ENCODE measurements at places on chromosomes 3 and 15.

DNA sequence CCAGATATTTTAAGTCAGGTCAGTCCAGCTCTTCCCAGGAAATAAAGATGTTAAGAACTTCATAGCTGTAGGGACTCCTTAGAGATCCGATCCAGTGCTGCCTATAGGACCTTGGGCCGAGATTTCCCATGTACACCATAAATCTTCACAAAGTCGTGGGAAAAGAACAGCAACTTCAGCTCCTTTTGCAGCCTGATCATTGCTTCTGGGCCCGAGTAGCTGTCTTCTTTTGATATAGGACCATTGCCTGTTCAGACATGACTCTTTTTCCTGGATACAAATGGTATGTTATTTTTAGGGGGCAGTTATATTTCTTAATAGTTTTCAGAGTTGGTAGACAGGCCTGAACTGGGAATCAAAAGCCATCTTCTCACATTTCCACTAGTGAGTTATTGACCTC lies 20.5 kb downstream of the IL1RAP start:
- peaks cover 31% of the 10 kb centered on the region for H3K4me1 ChIP-seq
- H3K4me3 ChIP-seq, result no peak overlapping the region
- no peaks in the 10 kb centered on the region for H3K36me3 ChIP-seq
- no peaks in the 10 kb centered on the region for H3K27me3 ChIP-seq
- no peak for DNase-seq

DNA sequence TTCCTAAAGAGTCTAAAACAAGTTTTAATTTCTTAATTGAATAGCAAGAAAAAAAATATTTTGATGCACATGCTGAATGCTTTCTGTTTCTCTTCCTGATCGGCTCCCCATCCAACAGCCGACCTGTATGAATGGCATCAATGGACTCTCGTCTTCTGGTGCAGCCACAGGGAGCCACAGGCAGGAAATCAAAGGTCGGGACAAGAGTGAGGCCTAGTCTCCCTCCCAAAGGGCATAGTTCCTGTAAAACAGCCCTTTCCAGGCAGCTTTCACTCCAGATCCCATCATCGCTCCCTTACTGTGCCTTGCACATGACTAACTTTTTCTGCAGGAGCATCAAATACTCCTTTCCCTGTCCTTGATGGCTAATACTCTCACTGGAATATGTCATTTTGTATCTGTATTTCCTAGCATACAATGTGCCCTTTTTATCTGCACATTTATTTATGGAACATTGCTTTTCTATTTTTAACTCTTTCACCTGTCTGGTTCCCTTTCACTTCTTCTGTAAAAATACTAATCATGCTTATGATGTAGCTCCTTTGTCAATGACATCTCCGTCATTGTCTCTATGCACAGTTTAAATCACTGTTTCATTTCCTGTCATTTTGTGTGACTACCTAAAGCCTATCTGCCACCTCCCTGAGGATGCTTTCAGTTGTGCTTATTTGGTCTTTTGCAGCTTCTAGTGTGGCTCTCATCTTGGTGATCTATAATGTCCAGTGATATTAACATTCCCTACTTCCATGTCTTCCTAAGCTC lies 326.2 kb downstream of the CTNNB1 start:
- no peaks in the 10 kb centered on the region for H3K27me3 ChIP-seq
- no peak for DNase-seq
- H3K36me3 ChIP-seq, result no peaks in the 10 kb centered on the region
- H3K27ac ChIP-seq, result no peak overlapping the region
- no peak overlapping the region for H3K4me3 ChIP-seq

- H3K27me3 ChIP-seq, result no peaks in the 10 kb centered on the region
- H3K36me3 ChIP-seq, result no peaks in the 10 kb centered on the region
- H3K27ac ChIP-seq, result no peak overlapping the region
- no peaks in the 10 kb centered on the region for H3K4me1 ChIP-seq
- H3K4me3 ChIP-seq, result no peak overlapping the region
Observed at GRCh38 chr15:51283026-51283425, 55.4 kb downstream of the CYP19A1 start.

DNA sequence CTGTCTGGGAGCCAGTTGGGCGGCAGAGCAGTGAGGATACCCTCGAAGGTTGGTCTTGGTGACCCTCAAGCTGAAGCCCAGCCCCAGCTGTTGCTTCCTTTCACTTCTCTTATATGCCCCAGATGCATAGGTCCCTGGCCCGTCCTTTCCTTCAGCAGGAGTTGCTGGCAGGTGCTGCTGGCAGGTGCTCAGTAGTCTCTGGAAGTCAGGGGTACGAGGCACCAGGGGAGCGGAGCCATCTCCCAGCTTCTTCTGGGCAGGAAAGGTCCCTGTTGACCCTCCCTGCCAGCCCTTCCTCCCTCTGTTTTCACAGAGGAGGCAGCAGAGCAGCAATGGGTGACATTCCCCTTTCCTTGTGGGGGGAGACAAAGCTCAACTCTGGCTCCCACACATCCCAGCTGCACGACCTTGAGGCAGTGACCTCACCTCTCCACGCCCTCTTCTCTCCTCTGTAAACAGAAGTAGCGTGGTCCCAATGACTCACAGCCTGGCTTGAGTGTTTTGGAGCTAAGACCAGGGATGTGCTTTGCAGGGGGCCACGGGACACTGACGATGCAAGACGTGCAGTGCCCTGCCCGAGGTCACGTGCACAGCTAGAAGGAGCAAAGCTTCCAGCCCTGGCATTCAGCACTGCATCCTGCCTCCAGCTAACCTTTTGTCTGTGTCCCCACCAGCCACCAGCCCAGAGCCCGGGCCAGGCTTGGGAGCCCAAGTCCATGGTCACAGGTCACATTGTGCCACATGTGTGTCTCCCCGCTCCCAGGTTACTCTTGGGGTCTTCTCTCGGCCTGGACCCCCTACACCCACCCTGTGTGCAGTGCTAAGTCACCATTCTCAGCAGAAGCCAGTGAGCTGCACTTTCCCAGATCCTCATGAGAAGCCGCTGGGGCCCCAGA lies 49.7 kb downstream of the SLC6A6 start:
- no peaks in the 10 kb centered on the region for H3K27me3 ChIP-seq
- peaks cover 5% of the 10 kb centered on the region for H3K36me3 ChIP-seq
- peak overlapping the region; percentile 72 for H3K27ac ChIP-seq
- H3K4me1 ChIP-seq, result peaks cover 32% of the 10 kb centered on the region
- no peak for DNase-seq

GRCh38 chr15:78060232-78060631 lies 17.3 kb downstream of the TBC1D2B start:
- no peaks in the 10 kb centered on the region for H3K36me3 ChIP-seq
- no peaks in the 10 kb centered on the region for H3K27me3 ChIP-seq
- H3K4me1 ChIP-seq, result peaks cover 60% of the 10 kb centered on the region

DNA sequence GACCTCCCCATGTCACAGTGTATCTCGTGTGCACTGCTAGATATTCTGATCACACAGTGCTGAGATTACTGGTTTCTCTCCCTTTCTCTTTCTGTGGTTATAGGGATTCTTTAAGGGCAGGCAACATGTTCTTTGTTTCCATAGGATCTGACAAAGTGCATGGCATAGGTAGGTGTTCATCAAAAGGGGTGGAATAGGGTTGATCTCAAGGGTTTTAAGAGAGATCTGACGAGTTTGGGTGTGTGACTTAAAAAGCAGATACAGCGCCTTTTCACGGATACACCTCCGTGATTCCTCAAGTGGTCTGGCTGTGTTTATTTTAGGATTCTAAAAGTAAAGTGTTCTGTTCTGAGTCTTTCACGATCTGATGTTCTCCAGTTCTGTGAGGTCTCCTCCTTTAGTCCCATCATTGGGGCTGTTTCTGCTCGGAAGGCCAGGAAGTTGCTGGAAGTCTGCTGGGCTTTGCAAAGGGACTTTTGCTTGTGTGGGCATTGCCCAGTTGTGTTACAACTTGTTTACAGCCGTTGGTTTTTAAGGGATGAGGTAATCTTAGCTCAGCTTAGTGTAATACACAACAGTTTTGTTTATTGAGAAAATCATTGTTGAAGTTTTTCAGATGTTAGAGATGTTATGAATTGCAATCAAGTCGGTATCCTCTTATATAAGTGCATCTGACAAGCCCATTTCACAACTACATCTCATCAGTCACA lies 34.8 kb downstream of the IGF1R start:
- no peak for DNase-seq
- peaks cover 63% of the 10 kb centered on the region for H3K4me1 ChIP-seq
- H3K36me3 ChIP-seq, result no peaks in the 10 kb centered on the region
- no peaks in the 10 kb centered on the region for H3K27me3 ChIP-seq

- no peak overlapping the region for H3K27ac ChIP-seq
- no peaks in the 10 kb centered on the region for H3K4me1 ChIP-seq
- H3K4me3 ChIP-seq, result no peak overlapping the region
- H3K27me3 ChIP-seq, result no peaks in the 10 kb centered on the region
Observed at GRCh38 chr15:26901041-26901440, 34.2 kb downstream of the GABRA5 start.

DNA sequence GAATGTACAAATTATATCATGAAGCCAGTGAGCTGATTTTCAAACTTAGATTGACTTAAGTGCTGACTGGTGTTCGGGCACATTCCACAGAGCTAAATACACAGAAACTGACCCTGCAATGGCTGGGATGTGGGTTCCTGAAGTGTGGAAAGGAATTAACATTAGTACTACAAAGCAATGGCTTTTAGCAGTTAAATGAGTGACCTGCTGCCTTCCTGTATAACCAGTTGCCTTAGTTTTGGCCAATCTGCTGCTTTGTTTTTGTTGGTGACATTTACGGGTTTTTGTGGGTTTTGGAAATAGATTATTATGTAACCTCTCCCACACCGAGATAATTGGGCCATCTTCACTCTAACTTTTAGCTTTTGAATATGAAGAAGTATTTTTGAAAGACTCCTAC lies 2.4 kb upstream of the SKIC8 start:
- H3K36me3 ChIP-seq, result no peaks in the 10 kb centered on the region
- DNase-seq, result no peak
- no peaks in the 10 kb centered on the region for H3K27me3 ChIP-seq
- no peak overlapping the region for H3K27ac ChIP-seq
- H3K4me3 ChIP-seq, result no peak overlapping the region

DNA sequence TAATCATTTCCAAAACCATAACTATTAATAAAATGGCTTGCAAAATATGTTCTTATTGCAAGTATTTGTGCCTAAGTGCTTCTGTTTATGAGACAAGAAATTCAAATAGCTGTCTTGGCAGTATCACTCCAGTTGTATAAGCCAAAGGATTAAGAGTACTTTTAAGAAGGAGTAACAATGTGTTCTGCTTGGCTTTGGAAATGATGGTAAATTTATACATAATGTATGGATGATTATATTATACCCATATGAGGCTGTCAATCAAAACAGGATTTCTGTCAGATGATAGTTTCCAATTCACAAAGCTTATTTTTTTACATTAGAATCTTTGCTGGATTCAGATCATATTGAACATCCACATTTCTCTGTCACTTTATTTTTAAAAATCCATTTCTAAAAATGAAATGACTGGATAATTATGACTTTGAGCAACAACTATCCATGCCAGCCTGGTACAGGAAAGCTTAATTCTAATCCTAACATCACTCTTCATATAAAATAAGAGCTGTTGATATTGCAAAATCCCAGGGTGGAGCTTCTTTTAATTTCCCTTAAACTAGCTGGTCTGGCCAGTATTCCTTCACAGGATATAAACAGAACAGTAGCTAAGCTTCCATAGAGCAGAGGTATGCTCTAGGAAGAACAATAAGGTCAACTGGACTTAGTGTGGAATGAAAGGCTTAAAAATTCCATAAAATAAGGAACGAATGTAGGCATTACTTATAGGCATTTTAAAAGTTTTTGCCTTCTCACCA lies 30.0 kb upstream of the ZNF280D start:
- H3K27me3 ChIP-seq, result no peaks in the 10 kb centered on the region
- H3K27ac ChIP-seq, result peak overlapping the region; percentile 26
- no peaks in the 10 kb centered on the region for H3K36me3 ChIP-seq
- H3K4me1 ChIP-seq, result peaks cover 23% of the 10 kb centered on the region

DNA sequence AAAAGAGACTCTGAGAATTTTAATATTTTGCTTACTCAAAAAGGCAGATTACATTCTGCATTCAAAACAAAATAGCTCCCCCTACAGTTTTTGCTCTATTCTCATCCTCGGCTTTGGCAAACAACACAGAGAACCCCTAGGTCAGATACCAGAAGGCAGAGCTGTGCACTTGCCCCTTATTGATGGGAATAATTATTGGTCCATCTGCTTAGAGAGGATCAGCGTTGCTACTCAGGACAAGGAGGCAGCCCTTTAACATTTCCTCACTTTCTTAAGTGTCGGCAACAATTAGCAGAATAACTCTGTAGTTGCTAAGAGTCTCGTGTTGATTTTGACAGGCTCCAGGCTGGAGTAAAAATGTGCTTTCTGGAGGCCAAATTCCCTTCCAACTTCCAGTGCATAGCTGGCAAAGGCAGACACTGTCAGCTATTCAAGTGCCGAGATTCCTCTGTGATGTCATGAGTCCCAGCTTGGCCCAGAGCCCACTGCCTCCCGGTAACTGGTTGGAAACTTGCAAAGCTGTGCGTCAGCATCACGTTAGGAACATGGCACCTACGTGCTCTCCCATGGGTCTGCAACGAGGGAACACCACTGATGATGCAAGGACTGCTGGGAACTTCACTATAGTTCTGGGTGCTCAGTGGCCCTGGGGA lies 482.7 kb upstream of the ADAMTS9 start:
- H3K27me3 ChIP-seq, result no peaks in the 10 kb centered on the region
- no peaks in the 10 kb centered on the region for H3K36me3 ChIP-seq
- DNase-seq, result no peak
- H3K4me1 ChIP-seq, result peaks cover 18% of the 10 kb centered on the region
- no peak overlapping the region for H3K4me3 ChIP-seq

DNA sequence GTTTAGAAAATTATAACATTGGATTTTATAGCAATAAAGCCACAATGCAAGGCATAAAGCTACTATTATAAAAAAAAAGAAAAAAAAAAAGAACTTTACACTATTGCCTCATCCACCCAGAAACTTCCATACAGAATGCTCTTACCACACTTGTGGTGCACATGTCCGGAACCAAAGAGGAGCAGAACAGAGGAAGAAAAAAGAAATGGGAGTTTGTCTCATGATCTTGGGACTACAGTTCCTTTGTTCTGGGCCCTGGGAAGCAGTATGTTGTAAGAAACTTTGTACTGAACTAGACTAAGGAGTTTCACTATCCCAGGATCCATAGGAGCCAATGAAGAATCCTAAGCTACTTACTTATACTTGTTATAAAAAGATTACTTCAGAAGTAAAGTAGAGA lies 36.1 kb downstream of the FMN1 start:
- no peaks in the 10 kb centered on the region for H3K36me3 ChIP-seq
- no peak for DNase-seq
- no peak overlapping the region for H3K4me3 ChIP-seq
- peaks cover 9% of the 10 kb centered on the region for H3K4me1 ChIP-seq

DNA sequence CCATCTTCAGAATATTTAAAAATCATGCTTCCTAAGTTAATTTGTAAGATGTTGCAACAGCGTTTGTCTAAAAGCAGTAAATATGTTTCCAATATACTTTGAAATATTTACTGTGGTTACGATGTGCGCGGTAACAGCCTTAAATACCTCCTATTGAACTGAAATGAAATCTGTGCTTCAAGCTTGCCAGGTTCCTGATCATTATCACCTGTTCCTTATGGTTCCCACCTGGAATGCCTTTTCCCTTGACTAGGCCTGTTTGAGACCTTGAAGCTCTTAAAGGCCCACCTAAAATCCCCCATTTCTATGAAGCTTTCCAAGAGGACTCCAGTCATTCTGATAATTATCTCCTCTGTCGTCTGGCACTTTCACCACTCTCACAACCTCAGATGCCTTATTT lies 146.7 kb downstream of the NAALADL2 start:
- no peak for DNase-seq
- H3K36me3 ChIP-seq, result no peaks in the 10 kb centered on the region
- no peaks in the 10 kb centered on the region for H3K4me1 ChIP-seq
- no peaks in the 10 kb centered on the region for H3K27me3 ChIP-seq

- no peak overlapping the region for H3K4me3 ChIP-seq
- no peaks in the 10 kb centered on the region for H3K27me3 ChIP-seq
- no peaks in the 10 kb centered on the region for H3K4me1 ChIP-seq
- H3K27ac ChIP-seq, result no peak overlapping the region
- no peak for DNase-seq
- H3K36me3 ChIP-seq, result no peaks in the 10 kb centered on the region
Observed at GRCh38 chr3:156109989-156110388, 10.4 kb upstream of the KCNAB1 start.

Measured in esophagus squamous epithelium (tissue), 5 donors.